ENCODE measurements at places on chromosomes 6 and 20. TPM values are rescaled to one million over a fixed set of nuclear protein-coding genes. Genes with fewer than 3 reads are reported as not detected.
A peak's percentile ranks its signal among the peaks of the same experiment; 100 is the strongest.

GRCh38 chr6:15023448-15023847 is 222.4 kb upstream of the JARID2 start:
- DNase-seq, result peak; percentile 72

DNA sequence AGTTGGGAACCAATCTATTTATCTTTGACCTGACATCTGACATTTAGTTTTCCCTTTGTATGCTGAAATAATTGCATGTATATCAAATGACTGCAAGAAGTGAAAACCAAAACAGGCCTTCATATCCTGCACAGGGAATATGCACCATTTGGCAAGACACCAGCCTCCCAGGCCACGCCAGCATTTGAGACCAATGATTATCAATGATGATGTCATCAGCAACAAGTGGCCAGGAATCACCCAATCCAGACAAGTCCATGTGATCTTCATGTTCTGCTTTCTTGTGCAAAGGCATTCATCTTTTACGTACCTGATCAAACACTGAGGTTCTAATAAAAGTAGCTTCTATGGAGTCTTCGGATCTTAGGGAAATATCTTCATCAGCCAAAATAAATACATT is 107.4 kb upstream of the TENT5A start:
- DNase-seq, result no peak

DNA sequence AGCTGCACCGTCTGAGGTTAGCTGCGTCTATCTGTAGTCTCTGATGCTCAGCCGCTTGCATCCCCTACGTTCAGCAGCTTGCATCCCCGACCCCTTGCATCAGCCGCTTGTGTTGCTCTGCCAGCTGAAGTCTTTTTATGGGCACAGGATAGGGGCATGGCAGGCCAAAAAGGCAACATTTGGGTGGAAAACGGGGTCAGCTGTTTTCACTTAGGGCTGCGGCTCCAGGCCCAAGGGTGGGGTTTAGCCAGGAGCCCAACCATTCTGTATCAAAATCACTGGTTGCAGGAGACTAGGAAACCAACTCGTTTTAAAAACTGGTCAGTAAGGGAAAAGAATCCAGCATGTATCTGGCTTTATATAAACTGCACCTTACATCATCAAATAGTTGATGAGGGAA is 49.9 kb downstream of the FAM50B start:
- no peak for DNase-seq

The KCNQ2 gene
- total RNA-seq, result not detected

GRCh38 chr20:48574383-48574782 is 253.4 kb downstream of the PREX1 start:
- DNase-seq, result no peak

GRCh38 chr6:10791673-10792072 is 44.1 kb downstream of the TMEM14B start:
- no peak for DNase-seq

The BNIP5 gene
- total RNA-seq, result not detected

DNA sequence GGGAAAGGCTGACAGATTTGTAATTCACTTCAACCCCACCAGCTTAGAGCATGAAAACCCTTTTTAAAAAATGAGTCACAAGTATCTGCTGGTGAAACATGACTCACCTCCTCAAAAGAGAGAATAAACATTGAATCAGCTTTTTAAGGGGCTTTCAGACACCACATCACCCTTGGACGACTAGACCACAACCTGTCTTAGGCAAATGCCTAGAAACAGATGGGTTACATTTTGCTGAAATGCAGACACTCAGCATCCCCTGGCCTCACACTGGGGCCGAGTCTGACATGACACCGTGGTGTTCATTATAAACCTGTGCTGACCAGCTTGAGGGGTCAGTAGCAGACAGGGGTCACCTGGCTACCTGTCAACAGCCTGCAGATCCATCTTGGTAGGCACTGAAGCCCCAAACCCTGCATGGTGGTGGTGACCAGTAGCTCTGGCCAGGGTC is 175.3 kb upstream of the CST7 start:
- peak; percentile 23 for DNase-seq

GRCh38 chr6:100216760-100217159 is 222.7 kb upstream of the MCHR2 start:
- DNase-seq, result no peak

DNA sequence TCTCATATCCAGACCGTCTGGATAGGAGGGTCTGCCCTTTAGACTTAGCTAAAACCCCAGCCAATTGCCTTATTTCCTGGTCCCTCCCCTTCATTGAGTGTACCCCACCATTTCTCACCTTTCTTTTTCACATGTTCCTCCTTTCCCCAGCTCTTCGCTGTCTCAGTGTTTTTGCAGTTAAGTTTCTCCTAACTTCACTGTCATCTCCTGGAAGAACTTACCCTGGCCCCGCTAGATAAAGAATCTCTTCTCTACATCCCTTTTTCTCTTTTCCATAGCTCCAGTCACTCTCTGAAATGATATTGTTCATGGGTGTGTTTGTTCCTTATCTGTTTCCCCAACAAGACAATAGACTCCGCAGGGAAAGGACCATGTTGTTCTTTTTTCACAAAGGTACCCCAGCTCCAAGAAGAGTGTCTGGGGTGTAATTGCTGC is 208.8 kb downstream of the TSHZ2 start:
- DNase-seq, result no peak

The PLN gene
- not detected for total RNA-seq

DNA sequence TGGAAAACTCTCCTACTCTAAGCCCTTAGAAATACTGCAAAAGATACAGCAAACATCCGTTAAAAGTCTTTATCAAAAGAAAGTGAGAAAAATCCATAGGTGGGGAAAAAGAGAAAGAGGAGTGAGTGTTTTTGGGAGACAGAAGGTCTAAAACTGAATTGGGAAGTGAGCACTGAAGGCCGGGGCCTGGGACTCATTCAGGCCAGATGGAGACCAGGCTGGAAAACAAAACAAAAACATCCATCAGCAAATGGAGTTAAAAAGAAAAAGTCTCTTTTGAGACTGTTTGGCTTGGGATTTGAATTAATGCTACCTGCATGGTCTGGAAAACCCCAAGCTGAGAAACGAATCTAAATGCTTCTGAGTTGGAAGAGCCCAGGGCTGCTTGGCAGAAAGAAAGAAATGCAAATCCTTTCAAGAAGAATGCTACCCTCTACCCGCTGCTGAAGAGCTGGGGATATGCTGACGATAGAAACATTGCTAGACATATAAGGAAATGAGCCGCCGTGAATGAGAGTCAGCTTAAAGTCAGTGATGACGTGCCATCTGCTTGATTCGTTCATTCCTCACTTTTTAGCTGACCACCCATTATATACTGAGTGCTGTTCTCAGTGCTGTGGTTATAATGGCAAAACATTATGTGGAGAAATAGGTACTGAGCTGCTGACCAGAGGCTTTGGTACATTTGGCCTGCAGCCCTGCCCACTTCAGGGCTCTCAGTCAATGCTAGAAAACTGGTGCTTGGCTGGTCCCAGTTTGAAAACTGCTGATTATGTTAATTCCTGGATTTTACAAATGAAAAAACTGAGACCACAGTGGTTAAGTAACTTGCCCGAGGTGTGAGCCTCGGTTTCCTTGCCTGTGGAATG is 28.0 kb upstream of the TULP4 start:
- DNase-seq, result peak; percentile 24

GRCh38 chr6:87214831-87215230 is 59.5 kb downstream of the ZNF292 start:
- DNase-seq, result no peak

The FERMT1 gene
- not detected for total RNA-seq

- DNase-seq, result no peak
These were observed 23.5 kb downstream of the ZFP64 start for GRCh38 chr20:52168116-52168515.

The COX4I2 gene
- not detected for total RNA-seq

The GRM1 gene
- total RNA-seq, result not detected

DNA sequence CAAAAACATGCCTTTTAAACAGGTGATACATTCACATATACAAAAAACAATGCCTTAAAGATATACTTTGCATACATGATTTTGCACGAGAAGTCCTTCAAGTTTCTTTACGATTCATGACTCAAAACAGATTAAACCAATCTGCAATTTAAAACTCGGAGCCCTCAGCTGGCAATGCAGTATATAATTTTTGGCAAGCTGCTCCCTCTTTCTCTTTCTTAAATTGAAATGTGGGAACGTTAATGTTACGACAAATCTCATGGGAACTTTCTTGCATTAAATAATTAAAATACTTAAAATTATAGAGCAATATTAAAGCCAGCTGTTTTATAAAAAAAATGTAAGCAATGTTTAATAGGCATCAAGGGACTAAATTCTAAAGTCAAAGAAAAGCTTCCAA is 334.6 kb downstream of the ESR1 start:
- no peak for DNase-seq

- DNase-seq, result no peak
These were observed 245.4 kb upstream of the ASCC3 start for GRCh38 chr6:101126501-101126900.

GRCh38 chr20:62147528-62147927 is 4.0 kb downstream of the SS18L1 start:
- DNase-seq, result no peak

The STK4 gene
- total RNA-seq, result 204 TPM

DNA sequence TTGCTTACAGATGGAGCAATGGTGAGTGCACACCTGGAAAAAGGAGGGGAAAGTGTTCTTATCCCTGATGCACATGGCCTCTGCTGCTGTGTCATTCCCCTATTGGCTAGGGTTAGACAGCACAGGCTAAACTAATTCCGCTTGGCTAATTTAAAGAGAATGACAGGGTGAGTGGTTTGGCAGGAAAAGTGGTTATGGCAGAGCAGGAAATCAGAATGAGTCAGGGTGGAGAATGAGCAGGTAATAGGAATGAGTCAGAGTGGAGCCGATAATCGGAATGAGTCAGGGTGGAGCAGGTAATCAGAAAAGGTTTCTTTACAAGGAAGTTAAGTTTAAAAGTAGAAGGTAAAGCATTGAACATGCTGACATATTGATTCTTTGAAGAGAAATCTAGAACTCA is 355.5 kb upstream of the HTR1E start:
- no peak for DNase-seq

DNA sequence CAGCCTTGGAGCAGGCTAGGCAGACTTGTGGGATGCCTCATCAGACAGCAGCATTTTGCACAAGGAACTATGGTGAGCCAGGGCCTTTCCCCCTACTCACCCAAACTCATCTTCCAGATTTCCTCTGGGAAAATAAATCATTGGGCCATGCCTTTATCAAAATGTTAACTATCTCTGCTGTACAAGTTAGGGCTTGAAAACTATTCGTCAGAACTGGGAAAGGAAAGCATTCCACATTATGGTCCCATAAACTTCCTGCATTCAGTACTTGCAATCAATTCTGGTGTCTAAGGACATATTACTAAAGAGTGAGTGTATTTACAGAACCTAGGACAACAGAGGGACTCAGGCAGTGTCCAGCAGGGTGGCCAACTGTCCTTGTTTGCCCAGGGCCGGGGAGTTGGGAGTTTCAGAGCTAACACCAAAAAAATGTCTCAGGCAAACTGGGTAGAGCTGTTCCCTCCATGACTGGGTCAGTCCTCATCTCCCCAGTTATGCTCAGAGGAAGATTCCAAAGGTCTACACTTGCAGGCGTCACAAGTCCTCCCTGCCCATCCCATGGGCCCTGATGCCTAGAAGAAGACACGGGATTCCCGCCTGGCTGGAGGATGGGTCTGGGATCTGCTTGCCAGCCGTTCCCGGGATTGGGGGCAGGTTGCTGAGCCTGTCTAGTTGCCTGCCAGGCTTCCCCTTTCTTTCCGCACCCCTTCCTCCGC is 72.2 kb downstream of the SLC22A3 start:
- DNase-seq, result no peak

- DNase-seq, result no peak
These were observed 21.7 kb downstream of the PHACTR2 start for GRCh38 chr6:143699430-143699825.

The FLRT3 gene
- not detected for total RNA-seq

The HSPA1B gene
- total RNA-seq, result 60.6 TPM

- no peak for DNase-seq
These were observed 289.4 kb upstream of the STXBP5 start for GRCh38 chr6:146914489-146915483.

- no peak for DNase-seq
These were observed 71.8 kb upstream of the CENPW start for GRCh38 chr6:126268092-126268491.

The ZC3H12D gene
- total RNA-seq, result 37.6 TPM

DNA sequence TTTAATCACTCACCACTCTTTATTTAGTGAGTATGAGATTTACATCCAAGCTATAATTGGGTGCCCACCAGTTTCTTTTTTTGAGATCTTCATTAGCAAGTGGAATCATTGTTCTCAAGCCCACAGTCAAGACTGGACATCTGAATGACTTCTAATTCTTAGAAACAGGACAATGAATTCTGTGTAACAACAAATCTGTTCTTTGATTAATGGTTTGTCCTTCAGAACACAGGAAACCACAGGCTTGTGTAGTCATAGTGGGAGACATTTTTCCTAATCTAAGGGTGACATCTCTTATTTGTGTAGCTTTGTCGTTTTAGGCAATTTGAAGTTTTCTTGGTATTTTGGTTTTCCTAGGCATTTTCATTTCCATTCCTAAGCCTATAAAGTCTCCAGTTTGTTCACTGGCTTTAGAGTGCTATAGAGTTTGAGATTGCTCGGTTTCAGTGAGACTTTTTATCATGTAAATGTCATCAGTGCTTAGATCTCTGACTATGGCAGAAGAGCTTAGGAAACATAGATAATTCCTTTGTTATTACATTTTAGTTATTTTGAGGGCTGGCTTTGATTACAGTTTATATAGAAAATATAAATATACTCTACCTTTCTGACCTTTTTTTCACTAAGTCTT is 903.9 kb upstream of the MAP3K7 start:
- no peak for DNase-seq

- DNase-seq, result no peak
These were observed 334.3 kb upstream of the MANEA start for GRCh38 chr6:95243053-95243452.

The NFYA gene
- 29.8 TPM for total RNA-seq

The SLC22A2 gene
- not detected for total RNA-seq

The DPPA5 gene
- total RNA-seq, result not detected

The FAM209B gene
- 0.91 TPM for total RNA-seq

DNA sequence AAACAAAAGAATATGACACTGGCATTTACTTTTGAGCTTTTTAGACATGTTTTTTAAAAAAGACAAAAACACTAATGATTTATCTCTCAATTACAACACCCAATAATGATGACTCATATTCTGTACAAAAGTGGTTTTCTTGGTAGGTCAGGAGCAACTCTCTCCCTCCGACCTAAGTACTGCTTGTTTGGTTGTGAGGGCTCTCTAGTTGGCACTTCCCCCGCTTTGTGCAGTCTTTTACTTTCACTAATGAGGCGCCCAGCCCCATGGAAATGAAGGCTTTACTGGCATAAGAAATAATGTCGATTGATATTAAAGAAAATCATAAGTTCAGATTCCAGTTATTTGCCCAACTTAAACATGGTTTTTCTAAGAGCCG is 1.3 kb downstream of the KPNA5 start:
- peak; percentile 45 for DNase-seq

DNA sequence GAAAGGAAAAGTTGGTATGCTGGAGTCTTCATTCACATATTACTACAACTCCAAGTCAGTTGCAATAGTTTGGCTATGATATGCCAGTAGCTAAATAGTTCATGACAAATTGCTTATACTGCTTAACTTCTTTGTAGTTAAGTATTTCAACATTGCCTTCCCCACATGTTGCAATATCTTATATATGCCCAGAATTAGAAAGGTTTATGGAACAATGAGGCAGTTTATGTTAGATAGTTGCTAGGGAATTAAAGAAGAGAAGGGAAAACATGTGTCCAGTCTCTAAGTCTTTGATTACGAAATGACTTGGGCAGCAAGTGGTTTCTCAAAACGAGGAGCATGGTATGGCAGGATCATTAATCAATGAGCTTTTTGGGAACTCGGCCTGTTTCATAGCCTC is 145.8 kb downstream of the PLCB4 start:
- DNase-seq, result no peak

Measured in activated CD4-positive, alpha-beta memory T cell treated with anti-CD3 and anti-CD28 coated beads, Interleukin-2, amount 10 ng/mL, durations not matched to agents 7 days and 5 days (primary cell).